ENCODE measurements at places on chromosomes 4 and X. TPM values are rescaled to one million over a fixed set of nuclear protein-coding genes. Genes with fewer than 3 reads are reported as not detected.

The RASL11B gene
- total RNA-seq: 0.22 TPM

The NAA11 gene
- total RNA-seq: not detected

The PRKG2 gene
- total RNA-seq: 1.2 TPM

The FHIP1A gene
- total RNA-seq: 0.45 TPM

The MGARP gene
- total RNA-seq: 0.22 TPM

The OTC gene
- total RNA-seq: not detected

The TXK gene
- 65.8 TPM for total RNA-seq

The MAMLD1 gene
- 1.6 TPM for total RNA-seq

DNA sequence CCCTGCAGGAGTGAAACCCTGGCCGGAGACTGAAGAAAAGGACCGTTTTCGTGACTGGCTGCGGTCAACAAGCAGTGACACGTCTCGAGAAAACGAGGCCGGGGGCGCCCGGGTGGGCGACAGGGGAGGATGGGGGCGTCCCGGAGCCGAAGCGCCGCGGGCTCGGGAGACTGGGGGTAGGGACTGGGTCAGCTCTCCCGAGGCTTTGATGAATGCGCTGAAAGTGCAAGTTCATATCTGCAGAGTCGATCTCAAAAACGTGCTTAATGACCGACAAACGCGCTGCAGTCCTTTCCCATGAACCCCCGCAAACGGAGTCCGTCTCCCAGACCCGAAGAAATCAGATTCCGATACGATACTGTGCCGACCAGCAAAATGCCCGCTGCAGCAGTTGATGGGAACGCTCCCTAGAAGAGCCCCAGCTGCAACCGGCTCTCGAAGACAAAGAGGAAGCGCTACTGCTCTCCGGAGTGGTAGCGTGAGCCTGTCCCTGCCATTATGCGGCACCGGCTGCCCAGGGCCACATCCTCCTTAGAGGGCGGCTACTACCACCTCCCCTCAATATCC, 806 bp upstream of the CD99L2 start:
- peak overlapping the region; percentile 84 for H3K27ac ChIP-seq
- H3K27me3 ChIP-seq: peaks cover 2% of the 10 kb centered on the region
- H3K4me1 ChIP-seq: peaks cover 8% of the 10 kb centered on the region
- peak; percentile 52 for DNase-seq
- H3K4me3 ChIP-seq: peak overlapping the region; percentile 91

DNA sequence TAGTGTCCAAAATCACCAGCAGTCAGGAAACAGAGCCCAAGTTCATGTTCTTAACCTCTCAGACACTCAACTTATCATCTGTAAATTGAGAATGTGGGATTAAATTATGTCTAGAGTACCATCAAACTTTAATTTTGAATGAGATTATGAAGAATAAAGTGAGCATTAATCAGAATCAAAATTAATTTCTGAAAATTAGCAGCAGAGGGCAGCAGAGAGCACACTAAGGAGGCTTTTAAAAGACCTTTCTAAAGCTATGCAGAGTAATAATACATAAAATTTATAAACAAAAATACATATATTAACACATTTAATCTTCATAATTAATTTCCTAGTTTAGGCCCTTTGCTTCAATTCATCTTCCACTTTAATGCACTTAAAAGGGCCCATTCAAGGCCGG, 7.1 kb downstream of the TASL start:
- no peak for DNase-seq
- H3K27me3 ChIP-seq: no peaks in the 10 kb centered on the region
- no peak overlapping the region for H3K27ac ChIP-seq
- H3K4me3 ChIP-seq: no peak overlapping the region

DNA sequence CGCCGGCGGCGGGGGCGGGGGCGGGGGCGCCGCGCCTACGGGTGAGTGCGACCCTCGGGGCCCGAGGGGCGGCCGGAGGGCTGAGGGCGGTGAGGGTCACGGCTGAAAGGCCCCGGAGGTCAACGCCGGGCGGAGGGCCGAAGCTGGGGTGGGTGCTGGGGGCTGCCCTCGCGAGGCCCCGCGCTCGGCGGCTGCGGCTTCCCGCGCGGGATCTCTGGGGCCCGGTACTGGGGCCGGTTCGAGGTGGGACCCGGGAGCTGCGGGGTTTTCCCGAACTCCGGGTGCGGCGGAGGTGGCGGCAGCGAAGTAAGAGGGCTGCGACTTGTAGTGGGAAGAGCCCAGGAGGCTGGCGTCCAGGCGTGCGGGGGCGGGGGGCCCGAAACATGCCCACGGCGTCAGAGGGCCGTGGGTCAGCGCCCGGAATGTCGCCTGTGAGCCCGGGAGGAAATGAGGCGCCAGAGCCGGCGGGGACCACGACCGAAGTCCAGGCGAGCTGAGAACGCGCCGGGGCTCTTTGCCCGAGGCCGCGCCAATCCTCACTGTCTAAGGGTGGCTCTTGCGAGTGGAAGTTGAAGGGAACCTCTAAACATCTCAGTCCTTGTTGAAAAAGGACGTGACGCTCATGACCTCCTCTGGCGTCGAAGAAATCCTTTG, 407 bp downstream of the IL13RA1 start:
- H3K4me3 ChIP-seq: no peak overlapping the region
- peaks cover 3% of the 10 kb centered on the region for H3K4me1 ChIP-seq
- H3K27me3 ChIP-seq: peaks cover 35% of the 10 kb centered on the region
- no peak for DNase-seq
- H3K27ac ChIP-seq: no peak overlapping the region
- H3K36me3 ChIP-seq: no peaks in the 10 kb centered on the region

DNA sequence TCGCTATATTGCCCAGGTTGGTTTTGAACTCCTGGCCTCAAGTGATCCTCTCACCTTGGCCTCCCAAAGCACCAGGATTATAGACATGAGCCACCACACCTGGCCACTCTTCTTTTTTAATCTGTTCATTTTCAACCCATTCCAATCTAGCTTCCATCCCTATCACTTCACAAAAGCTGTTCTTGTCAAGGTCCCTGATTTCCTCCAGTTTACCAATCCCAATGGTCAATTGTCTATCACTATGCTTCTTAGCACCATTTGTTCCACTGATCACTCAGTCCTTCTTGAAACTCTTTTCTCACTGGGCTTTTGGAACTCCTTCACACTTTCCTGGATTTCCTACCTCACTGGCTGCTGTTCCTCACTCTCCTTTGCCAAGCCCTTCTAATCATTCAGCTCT, 38.6 kb downstream of the PRPS1 start:
- H3K27me3 ChIP-seq: no peaks in the 10 kb centered on the region
- H3K36me3 ChIP-seq: peaks cover 1% of the 10 kb centered on the region
- H3K4me1 ChIP-seq: peaks cover 2% of the 10 kb centered on the region
- no peak for DNase-seq

DNA sequence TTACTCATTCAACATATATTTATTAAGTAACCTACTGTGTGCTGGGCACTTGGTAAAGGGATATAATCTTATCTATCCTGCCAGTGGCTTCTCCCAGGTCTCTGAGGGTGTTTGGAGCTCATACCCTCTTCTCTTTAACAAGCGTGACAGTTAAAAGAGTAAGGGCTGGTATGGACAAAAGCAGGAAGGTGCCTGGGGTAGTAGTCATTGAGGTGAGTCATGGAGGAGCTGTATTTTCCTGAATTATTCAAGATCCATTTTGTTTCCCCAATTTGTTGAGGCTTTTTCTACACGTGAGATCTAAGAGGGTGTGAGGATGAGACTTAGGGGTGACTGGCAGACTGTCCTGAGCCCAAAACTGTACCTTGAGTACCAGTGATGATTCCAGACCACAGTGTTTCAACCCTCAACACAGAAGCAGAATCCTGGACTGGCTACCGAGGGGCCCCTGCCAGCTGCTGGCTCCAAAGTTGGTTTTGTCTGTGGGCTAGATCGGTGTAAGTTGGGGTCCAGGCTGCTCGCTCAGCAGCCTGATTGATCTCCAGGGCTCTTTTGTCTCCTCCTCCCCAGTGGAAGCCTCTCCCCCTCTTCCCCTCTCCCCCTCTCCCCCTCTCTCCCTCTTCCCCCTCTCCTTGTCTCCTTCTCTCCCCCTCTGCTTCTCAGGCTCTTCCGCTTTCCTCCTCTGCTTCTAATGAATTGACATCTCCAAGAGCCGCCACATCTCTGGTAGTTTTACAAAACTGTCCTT, at the start of gene DRP2:
Gene DRP2 (plus strand): TSS at position 671 of the 748 bp plus-strand sequence. CDS start 11,862 bp downstream, outside the sequence.
- H3K27me3 ChIP-seq: peaks cover 6% of the 10 kb centered on the region
- H3K27ac ChIP-seq: no peak within 1 kb of the TSS
- no peak within 1 kb of the TSS for H3K4me3 ChIP-seq
- no peak for DNase-seq

- H3K4me1 ChIP-seq: no peaks in the 10 kb centered on the region
- H3K27me3 ChIP-seq: no peaks in the 10 kb centered on the region
- H3K4me3 ChIP-seq: no peak overlapping the region
These were observed 9.0 kb downstream of the PDGFC start for GRCh38 chr4:156962528-156962974.

- no peak overlapping the region for H3K27ac ChIP-seq
- no peak for DNase-seq
- no peaks in the 10 kb centered on the region for H3K27me3 ChIP-seq
- H3K4me1 ChIP-seq: no peaks in the 10 kb centered on the region
- no peaks in the 10 kb centered on the region for H3K36me3 ChIP-seq
- no peak overlapping the region for H3K4me3 ChIP-seq
These were observed 154.0 kb downstream of the EVC2 start for GRCh38 chr4:5554376-5554775.

- DNase-seq: no peak
- no peaks in the 10 kb centered on the region for H3K4me1 ChIP-seq
- no peak overlapping the region for H3K27ac ChIP-seq
These were observed 366.6 kb downstream of the GASK1B start for GRCh38 chr4:157806184-157806583.

- no peaks in the 10 kb centered on the region for H3K4me1 ChIP-seq
- no peak overlapping the region for H3K27ac ChIP-seq
- H3K4me3 ChIP-seq: no peak overlapping the region
- no peaks in the 10 kb centered on the region for H3K27me3 ChIP-seq
These were observed 813.0 kb downstream of the TRAM1L1 start for GRCh38 chr4:116272336-116272735.

DNA sequence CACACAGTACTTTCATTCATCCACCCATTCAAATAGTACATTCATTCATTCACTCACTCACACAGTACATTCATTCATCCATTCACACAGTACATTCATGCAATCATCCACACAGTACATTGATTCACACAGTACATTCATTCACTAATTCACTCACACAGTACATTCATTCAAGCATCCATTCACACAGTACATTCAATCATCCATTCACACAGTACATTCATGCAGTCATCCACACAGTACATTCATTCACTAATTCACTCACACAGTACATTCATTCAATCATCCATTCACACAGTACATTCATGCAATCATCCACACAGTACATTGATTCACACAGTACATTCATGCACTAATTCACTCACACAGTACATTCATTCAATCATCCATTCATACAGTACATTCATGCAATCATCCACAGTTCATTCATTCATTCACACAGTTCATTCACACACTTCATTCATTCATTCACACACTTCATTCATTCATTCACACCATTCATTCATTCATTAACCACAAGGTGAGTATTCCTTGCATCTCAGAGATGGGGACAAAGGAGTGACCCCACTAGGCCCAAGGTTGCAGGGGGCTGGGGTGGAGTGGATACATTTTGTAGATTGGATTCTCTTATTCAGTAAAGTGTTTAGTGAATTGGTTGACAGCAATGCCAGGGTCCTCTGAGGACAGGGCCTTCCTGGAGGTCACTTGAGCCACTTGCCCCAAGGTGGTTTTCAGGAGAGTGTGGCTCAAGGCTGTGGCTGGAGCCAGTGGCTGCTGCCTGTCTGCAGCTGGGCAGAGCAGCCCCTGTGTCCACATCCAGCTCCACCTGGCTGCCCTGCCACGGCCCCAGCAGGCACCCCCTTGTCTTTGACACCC, 4.3 kb upstream of the SPON2 start:
- DNase-seq: no peak
- H3K4me1 ChIP-seq: peaks cover 5% of the 10 kb centered on the region
- no peak overlapping the region for H3K4me3 ChIP-seq
- H3K27me3 ChIP-seq: peaks cover 22% of the 10 kb centered on the region
- H3K36me3 ChIP-seq: peaks cover 17% of the 10 kb centered on the region

GRCh38 chr4:153483432-153484418, 17.6 kb downstream of the TMEM131L start:
- peaks cover 19% of the 10 kb centered on the region for H3K36me3 ChIP-seq
- H3K4me3 ChIP-seq: peak overlapping the region; percentile 57
- no peak for DNase-seq
- no peaks in the 10 kb centered on the region for H3K27me3 ChIP-seq

DNA sequence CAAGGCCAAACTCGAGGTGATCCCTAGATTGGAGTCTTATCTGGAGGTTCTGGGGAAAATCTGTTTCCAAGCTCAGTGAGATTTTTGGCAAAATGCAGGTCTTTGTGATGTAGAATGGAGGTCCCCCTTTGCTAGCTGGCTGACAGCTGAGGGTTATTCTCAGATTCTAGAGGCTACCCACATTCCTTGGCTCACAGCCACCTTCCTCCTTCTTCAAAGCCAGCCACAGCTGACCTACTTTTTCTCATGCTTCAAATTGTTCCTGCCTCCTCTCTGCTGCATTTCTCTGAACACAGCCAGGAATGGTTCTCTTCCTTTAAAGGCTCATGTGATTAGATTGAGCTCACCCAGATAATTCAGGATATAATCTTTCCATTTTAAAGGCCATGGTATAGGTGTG, 86.9 kb downstream of the VCX3A start:
- H3K4me1 ChIP-seq: no peaks in the 10 kb centered on the region
- no peak overlapping the region for H3K27ac ChIP-seq
- no peak for DNase-seq
- H3K27me3 ChIP-seq: no peaks in the 10 kb centered on the region

DNA sequence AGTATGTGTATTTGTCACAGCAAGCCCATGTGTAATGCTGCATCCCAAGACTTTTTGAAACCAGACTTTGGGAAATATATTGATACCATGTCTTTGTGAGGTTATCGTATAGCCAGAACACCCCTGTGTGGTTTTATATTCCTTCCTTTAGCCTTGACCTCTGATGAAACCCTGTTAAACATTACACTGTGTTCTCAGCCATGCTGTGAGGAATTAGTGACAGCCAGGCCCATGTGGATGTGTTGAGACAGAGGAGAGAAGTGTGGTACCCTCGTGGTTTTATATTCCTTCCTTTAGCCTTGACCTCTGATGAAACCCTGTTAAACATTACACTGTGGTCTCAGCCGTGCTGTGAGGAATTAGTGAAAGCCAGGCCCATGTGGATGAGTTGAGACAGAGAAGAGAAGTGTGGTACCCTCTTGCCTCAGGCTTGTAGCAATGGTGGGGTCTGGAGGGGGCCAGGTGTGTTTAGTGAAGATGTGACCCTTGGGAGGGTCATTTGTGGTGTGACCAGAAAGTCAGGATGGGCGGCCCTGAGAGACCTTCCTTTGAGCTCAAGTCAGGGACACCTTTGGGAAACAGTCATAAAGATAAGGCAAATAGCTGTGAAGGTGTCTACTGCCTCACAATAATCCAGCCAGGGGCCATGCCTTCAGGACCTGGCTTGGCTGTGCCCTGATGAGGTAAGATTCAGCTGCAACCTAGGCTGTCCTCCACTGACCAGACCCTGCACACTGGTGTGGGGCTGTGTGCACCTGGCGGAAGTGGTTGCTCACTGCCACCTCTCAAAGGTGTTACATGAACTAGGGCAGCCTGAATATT, 110.0 kb downstream of the IRF2 start:
- H3K27me3 ChIP-seq: no peaks in the 10 kb centered on the region
- peaks cover 25% of the 10 kb centered on the region for H3K36me3 ChIP-seq
- peaks cover 20% of the 10 kb centered on the region for H3K4me1 ChIP-seq

All from activated naive CD8-positive, alpha-beta T cell treated with anti-CD3 and anti-CD28 coated beads, Interleukin-2, amount 10 ng/mL, durations not matched to agents 7 days and 5 days (primary cell).